ENCODE measurements at places on chromosomes 16 and 17.

DNA sequence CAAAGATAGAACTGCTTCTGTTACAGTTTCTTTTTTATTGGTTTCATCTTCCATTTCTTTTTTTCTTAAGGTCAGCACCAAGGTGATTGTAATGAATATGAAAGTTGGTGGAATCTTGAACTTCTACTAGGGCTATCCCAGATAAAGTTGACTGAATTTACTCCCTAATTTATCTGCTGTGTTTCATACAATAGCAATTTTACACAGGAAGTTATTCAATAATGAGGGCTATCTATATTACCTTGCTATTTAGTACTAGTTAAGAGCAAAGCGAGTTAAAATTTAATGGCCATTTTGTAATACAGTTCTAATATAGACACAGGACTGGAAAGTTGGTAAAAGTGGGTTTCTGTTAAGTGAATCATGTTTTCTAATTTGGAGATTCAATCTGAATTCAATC lies 24.1 kb downstream of the USP10 start:
- no peak for DNase-seq

- DNase-seq, result no peak
Observed at GRCh38 chr17:9529033-9529700, 46.5 kb downstream of the STX8 start.

DNA sequence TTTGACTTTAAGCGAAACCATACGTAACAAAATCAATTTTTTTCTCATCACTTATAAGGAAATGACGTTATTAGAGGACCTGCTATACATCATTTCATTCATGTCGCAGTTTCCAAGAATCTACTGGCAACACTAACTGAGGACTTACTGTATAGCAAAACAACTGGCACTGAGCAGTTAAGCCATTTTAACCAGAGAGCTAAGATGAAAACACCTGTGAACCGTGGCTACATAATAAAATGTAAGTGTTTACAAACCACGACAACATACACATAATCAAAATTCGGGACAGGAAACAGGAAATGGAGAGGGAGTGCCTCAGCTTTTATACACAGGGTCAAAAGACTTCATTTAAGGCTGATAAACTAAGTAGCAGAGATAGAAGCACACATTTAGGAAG lies 29.5 kb downstream of the METTL16 start:
- DNase-seq, result no peak

DNA sequence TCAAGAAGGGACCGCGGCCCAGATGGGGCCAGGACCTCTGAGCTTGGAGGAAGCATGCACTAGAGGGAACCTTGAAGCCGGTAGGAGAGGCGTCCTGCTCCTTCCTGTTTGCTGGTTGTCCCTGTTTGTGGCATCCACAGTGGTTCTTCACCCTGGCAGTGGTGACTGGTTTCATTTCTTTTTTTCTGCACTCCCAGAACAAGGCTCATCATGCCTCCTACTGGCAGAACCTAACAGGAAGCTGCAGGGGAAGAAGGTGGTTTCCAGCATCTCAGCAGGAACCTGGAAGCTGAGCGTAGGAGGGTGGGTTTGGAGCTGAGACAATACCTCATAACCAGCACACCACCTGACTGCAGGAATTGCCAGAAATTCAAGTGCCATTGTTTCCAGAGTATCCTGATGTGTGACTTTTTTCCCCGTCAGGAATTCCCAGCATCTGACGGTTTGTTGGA lies 5.8 kb downstream of the TMEM231 start:
- DNase-seq, result no peak

- DNase-seq, result no peak
Observed at GRCh38 chr16:67676516-67676915, 9.9 kb downstream of the C16orf86 start.

DNA sequence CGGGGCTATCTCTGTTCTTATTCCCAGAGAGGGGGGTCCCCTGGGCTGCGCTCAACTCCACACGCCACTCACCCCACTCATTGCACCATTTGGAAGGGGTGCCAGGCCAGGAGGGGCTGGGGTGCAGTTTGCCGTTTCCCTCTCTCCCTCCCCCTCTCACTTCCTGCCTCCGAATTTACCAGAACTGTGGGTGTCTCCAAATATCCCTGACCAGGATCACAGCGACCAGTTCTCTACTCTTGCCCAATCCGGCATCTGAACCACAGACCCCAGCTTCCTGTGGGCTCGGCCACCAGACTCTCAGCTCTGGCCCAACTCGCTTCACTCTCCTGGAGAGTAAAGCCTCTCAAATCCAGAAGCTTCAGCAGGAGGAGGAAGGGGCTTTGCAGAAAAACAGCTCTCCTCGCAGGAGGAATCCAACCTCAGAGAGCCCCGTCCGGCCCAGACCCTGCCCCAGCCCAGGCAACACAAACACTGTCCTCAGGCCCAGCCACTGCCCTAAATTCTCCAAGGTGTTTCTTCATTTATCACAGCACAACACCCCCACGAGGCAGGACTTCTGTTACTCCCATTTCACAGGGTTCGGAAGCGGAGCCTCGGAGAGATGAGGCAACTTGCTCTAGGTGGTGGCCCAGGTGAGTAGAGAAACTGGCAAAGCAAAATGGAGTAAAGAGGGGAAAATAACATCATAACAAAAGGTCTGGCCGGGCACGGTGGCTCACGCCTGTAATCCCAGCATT lies 423 bp upstream of the ASGR2 start:
- DNase-seq, result no peak

- DNase-seq, result no peak
Observed at GRCh38 chr16:88993166-88993761, 16.3 kb upstream of the CBFA2T3 start.

DNA sequence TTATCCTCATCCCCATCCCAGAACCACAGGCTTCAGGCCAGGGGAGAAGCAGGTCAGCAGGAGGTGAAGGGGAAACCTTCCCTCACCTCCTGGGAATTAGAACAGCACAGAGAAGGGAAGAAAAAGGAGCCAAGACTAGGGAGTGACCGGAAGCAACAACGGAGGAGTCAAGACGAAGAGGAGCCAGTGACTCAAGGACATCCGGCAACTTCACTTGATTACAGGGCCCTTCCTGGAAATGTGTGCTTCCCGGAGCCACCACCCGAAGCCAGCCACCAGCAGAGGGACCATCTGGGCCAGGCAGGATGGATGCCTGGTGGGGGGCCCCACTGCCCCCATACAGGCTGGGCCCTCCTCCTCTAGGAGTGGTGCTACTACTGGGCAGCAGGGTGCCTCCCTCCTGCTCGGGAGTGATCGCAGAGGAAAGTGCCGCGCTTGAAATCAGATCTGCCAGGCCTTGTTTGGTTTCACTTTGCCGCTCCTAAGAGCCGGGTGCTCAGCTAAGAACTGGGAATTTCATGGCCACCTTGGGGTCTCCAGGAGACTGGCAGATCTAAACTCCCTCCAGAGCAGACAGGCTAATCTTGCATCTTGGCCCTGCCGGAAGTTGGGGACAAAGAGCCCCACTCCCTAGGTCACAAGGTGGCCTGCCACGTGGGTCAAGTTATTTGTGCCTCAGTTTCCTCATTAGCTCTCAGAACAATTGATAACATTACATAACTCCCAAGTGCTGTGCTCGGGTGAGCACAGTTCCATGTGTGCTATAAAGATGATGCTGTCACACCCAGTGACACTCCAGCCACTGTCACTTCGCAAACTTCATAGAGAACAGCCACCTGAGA lies 6.6 kb downstream of the CDC42EP4 start:
- DNase-seq, result no peak

- no peak for DNase-seq
Observed at GRCh38 chr17:181245-182049, at the start of gene DOC2B. Gene DOC2B (minus strand): TSS chr17:181650. CDS start chr17:181479, 171 bp downstream.
